ENCODE measurements at places on chromosomes 6 and 20.

DNA sequence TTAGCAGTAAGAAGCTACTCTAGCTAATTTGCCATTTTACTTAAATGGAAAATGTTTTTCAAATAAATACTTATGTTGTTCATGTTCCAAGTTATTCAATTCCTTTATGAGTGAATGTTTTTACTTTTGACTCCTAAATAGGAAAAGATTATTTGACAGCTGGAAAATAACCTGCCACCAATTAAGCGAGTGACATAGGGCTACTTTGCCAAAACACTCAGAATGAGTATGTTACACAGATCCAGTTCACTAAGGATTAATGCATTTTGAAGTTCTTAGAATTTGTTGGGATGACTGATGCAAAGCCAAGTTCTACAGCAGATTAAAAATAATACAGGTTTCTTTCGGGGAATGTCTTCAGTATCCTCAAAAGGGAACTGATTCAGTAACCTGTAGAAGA is 144.4 kb downstream of the ADGRG6 start:
- no peak for DNase-seq

DNA sequence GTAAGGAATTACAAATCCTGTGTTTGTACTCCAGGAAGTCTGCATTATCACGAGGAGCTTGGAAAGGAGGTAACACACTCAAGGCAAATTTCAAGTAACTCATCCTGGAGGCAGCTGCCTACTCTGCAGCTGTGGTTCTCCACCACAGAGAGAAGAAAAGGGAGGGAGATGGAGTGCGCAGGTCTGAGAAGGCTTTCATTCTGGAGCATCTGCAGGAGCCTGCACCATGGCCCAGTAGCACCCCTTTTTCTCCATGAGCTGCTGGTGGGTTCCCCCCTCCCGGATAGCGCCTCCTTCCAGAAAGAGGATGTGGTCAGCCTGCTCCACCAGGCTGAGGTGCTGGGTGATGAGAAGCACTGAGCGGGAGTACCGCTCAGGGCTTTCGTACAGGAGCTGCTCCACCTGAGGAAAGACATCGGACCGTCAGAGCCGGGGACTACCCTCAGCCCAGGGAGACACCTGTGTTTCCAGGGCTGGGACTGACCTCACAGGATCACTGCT is 1.6 kb upstream of the PSMB8 start:
- DNase-seq: no peak

DNA sequence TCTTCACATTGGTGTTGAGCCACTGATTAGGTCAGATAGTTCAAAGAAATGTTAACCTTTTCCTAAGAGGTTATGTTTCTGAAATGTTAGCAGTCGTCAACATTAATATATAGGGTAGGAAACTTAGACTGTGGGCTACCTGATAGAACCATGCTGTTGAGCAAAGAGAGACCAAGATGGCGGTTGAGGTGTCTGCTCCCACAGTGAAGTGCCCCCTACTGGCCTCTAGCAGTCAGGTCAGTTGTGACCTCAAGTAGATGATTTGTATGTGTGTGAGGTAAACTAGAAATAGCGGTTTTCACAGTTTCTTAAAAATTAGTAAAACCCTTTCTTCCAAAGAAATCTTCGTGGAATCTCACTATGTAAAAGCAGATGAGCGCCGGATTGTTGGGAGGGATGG is 40.3 kb downstream of the MTHFD1L start:
- no peak for DNase-seq

GRCh38 chr6:11912420-11912819 is 99.7 kb upstream of the HIVEP1 start:
- no peak for DNase-seq

GRCh38 chr20:57612436-57612835 is 7.8 kb downstream of the ZBP1 start:
- DNase-seq: peak; percentile 27

DNA sequence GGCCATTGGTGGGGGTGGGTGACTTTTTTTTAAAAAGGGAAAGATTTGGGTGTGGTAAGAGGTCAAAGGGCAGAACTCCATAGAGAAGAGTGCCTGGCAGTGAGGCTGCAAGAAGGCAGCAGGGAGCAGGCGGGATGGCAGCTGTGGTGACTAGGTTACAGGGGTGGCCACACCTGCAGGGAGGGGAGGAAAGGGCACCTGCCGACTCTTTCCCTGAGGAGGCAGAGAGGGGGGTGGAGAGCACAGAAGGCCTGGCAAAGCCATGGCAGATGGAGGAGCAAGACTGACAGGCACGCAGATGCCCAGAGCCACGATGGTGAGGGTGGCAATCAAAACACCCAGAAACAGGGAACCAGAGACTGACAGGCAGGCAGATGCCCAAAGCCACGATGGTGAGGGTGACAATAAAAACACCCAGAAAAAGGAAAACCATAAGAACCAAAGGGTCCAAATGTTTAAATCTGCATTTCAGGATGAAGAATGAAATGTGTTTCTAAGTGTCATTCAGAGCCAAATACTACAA is 19.3 kb downstream of the CST7 start:
- no peak for DNase-seq

- peak; percentile 84 for DNase-seq
Observed at GRCh38 chr6:160030103-160030502, 61.2 kb downstream of the IGF2R start.

DNA sequence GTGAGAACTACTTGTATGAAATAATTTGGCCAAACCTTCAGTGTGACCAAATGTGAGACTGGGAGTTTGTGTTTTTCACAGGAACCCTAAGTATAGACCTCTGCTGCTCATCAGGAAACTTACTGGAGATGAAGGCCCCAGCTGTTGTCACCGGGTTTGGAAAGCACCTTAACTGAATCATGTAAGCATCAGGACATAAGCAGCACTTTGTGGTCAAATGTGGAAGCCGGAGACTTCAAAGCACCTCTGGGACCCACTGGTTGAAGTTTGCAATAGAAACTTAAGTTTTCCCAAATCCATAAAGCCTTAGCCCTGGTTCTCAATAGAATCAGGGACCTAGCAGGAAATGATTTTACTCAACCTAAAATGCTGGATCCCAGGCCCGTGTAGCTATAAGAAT is 14.3 kb downstream of the TTPAL start:
- no peak for DNase-seq

- DNase-seq: no peak
Observed at GRCh38 chr6:96725296-96725695, 112.0 kb downstream of the GPR63 start.

DNA sequence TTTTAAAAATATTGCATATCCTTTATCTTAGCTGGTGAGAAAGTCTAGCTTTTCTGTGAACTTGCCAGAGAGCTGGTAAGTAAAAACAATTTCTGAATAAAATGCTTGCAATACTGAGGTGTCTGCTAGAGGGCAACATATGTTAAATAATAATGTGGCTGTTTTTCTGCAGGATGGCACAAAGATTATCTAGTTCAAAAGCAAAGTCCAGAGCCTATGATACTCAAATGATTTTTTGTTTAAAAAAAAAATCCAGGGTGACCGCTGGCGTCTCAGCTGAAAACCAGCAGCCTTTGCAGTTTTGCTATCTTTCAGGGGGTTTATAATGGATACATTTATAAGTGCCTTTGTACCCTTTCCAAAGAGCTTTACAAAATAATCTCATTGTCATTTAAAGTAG is 194.9 kb downstream of the PHACTR1 start:
- no peak for DNase-seq

DNA sequence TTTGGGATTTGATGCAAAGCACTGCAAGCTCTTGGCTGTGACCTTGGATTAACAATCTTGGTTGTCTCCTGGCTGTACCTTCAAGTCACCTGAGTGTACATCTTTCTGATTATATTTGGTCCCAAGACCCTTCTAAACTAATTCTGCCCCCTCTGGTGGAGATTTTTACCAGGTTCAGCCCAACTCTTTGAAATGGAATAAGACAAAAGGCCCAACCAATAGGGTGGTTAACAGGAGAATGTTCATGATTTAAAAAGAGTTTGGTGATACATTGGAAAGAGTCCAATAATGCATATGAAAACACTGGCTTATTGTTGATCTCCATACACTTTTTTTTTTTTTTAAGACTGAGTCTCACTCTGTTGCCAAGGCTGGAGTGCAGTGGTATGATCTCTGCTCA is 77.5 kb upstream of the CD83 start:
- DNase-seq: no peak

- peak; percentile 17 for DNase-seq
Observed at GRCh38 chr20:8305449-8305978, 173.4 kb downstream of the PLCB1 start.

- no peak for DNase-seq
Observed at GRCh38 chr6:45535933-45536332, 158.2 kb upstream of the SUPT3H start.

DNA sequence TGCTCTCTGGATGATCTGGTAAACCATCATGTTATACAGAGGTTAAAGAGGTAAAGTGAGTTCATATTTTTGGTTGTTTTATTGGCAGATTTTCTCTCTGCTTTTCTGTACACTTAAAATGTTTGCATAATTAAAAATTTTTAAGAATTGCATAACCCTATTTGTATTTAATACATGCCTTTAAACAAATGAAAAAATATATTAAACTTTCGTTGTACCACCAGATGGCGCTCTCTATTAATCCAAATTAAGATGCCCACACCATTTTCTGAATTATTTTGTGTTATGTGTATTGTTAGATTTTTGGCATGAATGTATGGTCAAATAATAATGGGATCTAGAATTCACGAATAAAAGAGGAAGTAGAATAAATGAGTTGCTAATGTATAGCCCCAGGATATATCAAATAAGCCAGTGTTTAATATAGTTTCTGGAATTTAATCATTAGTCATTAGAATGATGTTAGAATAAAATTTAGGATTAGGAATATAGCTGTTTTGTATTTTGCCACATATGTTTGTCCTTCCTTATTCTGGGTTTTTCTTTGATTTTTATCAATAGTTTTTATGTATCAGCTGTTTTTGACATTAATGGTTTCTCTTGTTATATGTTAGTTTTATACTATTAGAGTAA is 38.9 kb downstream of the SMAP1 start:
- no peak for DNase-seq

DNA sequence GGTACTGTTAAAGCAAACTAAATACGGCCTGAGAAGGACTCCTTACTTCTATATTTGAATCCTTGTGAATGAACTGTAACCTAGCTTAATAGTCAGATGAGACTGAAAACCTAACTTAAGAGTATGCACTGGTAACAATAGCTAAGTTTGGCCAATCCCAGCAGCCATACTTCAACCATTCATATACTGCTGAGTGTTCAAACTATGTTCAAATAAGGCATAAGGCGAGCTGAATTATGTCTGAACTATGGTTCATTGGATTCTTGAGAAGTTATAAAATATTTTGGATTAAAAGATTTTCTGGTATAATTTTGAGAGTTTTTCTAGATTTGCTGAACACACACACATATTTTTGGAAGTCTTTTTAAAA is 2.2 kb downstream of the SMPDL3A start:
- no peak for DNase-seq

GRCh38 chr6:9564021-9564420 is 850.9 kb downstream of the TFAP2A start:
- DNase-seq: no peak

- no peak for DNase-seq
Observed at GRCh38 chr20:37899105-37900045, 3.6 kb upstream of the VSTM2L start.

DNA sequence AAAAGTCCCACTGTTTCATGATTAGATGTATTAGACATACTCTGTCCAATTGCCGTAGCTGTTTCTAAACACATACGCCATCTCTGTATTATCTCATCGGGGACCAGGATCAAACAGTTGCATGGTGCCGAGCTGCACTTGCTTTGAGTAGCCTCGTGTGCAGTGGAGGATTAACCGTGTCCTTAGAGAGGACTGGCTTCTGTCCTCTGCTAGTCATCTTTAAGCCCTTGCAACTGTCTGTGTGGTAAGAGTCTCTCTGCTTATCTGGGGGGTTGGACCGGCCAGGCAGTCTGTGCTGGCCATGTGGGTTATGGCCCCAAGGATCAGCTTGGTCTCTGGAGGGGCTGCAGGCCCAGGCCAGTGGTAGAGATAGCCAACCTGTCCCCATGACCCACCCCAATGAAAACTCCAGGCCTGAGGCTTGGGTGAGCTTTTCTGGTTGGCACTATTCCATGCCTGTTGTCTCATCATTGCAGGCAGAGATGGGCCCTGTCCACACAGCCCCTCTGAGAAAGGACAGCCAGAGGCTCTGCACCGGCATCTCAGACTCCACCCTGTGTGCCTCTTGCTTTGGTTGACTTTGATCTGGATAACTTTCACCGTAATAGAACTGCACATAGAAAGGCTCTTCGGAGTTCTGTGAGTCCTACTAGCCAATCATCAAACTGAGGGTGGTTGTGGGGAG is 137.3 kb upstream of the SNX9 start:
- no peak for DNase-seq

DNA sequence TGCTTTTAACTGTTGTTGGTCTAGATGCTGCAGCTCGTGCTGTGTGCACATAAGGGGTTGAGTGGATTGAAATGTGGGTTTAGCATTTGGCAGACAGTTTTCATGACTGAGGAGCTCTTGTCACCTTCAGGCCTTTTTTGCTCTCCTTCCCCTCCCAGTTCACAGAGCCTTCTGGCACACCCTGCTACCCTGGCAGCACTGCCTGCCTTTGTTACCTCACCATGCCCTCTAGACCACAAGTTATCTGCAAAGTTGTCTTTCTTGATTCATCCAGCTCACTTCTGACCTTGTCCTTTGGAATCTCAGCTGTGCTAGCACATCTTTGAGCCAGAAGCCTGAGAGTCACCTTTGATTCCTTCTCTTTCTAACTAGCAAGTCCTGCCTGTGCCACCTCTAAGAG is 348.9 kb upstream of the ZFP64 start:
- no peak for DNase-seq

DNA sequence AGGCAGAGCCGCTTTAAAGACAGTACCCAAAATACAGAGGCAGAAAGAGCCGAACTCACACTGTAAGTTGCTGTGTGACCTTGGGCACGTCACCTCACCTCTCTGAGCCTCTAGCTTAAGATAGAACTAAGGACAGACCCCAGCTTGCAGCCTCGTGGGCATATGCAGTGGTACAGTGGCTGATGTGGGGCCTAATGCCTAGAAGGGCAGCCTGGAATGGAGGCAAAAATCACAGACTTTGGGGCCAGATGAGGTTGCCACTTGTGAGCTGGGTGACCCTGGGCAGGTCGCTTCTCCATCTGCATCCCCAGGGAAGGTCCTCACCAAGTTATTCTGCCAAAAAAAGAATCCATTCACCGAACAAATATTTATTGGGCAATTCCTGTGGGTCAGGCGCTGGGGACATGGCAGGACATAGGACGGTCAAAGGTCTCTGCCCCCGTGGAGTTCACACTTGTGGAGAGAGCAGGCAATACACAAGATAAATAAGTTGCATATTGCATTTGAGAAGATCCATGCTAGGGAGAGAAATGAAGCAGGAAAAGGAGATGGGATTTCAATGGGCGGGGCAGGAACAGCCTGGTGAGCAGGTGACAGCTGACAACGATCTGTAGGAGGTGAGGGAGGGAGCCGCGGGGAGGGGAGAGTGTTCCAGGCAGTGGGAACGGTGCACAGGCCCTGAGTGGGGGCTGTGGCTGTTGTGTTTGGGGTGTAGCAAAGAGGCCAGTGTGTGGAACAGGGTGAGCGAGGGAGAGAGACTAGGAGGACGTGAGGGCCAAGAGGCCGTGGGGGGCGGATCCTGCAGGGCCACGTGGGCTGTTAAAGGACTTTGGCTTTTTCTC is 115.2 kb downstream of the CEBPB start:
- no peak for DNase-seq

Data from left lung (tissue), 14 donors.